ENCODE measurements at places on chromosomes 7 and 10.
A peak's percentile ranks its signal among the peaks of the same experiment; 100 is the strongest.

GRCh38 chr7:27096768-27097514 lies 1.1 kb upstream of the HOXA1 start:
- no peak for DNase-seq

DNA sequence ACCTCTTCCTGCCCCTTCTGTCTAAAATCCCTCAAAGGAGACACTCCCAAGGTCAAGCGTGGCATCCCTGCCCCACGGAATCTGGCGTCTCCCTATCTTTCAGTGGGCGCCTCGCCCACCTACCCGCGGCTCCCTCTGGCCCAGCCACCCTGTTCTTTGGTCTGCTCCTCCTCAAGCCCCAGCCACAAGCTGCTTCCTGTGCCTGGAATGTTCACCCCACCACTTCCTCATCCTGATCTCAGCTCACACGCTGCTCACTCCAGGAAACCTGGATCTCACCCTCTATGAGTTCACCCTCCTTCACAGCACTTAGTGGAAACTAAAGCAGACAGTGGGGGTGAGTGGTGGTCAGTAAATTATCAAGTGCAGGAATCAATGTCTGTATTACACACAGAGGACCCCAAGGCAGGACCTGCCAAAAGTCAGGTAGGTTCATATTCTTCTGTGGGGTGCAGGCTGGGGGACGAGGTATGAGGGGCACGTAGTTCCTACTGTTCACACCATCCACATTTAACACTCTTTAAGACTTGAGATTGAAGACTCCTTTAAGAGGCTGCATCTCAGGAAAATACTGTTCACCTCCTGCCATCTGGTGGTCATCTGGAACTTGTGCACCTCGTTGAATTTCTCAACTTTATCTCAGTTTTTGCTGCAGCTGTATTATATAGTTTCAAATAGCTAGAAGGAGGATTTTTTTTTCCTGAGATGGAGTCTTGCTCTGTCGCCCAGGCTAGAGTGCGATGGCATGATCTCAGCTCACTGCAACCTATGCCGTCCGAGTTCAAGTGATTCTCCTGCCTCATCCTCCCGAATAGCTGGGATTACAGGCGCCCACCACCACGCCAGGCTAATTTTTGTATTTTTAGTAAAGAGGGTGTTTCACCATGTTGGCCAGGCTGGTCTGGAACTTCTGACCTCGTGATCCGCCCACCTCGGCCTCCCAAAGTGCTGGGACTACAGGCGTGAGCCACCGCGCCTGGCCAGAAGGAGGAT lies 166.6 kb downstream of the ARHGAP21 start:
- DNase-seq: no peak

GRCh38 chr10:119538632-119539358 lies 3.7 kb downstream of the RGS10 start:
- peak; percentile 43 for DNase-seq

GRCh38 chr7:140841166-140841715 lies 83.5 kb downstream of the BRAF start:
- DNase-seq: no peak

DNA sequence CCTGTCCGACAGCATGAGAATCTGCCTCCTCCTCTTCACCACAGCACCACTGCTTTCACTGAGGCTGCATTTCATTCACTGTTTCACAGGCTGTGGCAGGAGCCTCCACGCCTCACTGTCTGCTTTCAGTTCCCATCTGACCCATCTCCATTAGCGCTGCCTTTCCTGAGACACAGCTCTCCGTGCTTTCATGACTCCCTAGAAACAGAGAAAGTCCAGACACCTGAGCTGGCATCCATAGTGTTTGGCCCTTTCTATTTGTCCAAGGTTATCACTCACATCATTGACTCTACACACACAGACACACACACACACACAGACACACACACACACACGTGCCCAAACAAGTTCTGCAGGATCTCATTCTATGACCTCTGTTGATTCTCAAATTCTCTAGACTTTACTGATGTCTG lies 5.2 kb downstream of the LGI1 start:
- DNase-seq: no peak

- DNase-seq: no peak
These were observed 93.2 kb downstream of the ADCYAP1R1 start for GRCh38 chr7:31145339-31145738.

- no peak for DNase-seq
These were observed 17.8 kb upstream of the HKDC1 start for GRCh38 chr10:69202332-69202731.

DNA sequence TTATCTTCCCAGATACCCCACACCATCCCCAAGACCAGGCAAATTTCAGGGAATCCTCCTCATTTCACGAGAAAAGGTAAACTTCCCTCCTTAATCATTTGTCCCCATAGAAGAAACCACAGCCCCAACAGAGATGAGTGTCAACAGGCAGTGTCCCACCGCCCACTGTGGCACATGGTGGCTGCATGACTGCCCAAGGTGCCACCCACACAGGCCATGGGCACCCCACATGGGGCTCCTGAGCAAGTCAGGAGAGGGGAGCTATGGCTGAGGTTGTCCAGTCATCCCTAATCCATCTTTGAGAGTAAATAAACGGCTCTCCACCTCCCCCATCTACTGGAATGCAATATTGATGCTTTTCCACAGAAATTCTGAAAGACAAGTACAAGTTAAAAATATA lies 44.1 kb downstream of the ANTXRL start:
- no peak for DNase-seq

DNA sequence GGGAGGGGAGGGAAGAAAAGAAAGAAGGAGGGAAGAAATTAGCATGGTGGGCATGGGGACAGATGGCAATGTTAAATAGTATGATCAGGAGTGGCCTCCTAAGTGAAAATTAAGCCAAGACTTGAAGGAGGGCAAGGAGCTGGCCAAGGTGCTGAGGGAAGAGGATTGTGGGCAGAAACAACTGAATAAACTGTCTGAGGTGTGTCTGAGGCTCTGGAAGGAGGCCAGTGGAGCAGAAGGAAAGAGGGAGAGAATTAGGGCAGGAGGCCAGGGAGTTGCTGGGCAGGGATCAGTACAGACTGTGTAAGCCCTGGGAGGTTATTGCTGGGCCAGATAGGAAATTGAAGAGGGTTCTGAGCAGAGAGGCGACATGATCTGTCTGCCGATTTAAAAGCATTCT lies 40.6 kb upstream of the VKORC1L1 start:
- DNase-seq: no peak

Data from activated CD4-positive, alpha-beta T cell treated with anti-CD3 and anti-CD28 coated beads, Interleukin-2, amount 50 U/mL, for 4 hours (primary cell).